ENCODE measurements at places on chromosomes 7 and 10.

DNA sequence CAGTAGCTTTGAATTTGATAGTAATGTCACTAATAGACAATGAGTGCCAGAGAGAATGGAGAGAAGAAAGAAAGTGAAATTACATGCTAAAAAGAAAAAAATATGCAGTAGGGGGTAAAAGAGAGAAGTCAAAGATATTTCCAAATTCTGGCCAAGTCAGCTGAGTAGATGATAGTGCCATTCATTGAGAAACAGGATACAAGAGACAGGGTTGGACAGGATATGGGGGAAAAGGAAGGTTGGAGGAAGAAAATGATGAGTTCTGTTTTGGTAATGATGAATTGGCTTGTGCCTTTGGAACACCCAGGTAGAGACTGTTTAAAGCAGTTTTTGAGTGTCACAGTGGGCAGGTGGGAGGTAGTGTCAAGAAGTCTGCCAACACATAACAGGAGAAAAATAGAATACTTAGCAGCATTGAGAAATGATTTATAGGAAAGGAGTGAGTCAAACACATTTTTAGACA is 78.3 kb downstream of the LRRC17 start:
- DNase-seq = no peak

- DNase-seq = no peak
Measured at GRCh38 chr7:94414481-94414880, 19.8 kb downstream of the COL1A2 start.

DNA sequence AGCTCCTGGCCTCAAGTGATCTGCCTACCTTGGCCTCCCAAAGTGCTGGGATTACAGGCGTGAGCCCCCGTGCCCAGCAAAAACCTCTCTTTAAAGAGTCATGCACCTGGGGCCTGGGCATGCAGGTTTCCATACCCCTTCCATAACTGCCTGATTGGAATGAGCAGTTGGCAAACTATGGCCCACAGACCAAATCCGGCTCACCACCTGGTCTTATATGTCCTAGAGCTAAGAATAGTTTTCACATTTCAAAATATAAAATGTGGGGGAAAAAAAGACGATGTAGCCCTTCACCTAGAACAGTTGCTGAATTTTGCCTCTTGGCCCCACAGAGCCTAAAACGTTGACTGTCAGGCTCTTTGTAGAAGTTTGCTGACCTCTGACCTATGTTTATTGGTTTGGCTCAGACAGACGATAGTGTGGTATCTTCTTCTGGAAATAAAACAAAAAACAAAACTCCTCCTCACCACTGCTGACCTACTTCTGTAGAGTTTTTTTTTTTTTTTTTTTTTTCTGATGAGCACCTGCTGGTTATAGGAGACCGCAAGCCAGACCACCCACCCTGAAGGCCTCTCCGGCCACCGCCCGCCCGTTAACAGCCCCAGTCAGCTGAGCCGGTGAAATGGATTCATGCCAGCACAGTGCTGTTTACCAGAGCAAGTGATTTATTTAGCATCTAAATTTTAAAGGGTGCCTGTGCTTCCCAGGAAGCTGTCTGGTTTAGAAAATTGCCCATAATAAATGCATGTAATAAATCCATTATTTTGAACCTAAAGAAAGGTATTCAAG is 33.5 kb upstream of the SFRP5 start:
- DNase-seq = no peak

DNA sequence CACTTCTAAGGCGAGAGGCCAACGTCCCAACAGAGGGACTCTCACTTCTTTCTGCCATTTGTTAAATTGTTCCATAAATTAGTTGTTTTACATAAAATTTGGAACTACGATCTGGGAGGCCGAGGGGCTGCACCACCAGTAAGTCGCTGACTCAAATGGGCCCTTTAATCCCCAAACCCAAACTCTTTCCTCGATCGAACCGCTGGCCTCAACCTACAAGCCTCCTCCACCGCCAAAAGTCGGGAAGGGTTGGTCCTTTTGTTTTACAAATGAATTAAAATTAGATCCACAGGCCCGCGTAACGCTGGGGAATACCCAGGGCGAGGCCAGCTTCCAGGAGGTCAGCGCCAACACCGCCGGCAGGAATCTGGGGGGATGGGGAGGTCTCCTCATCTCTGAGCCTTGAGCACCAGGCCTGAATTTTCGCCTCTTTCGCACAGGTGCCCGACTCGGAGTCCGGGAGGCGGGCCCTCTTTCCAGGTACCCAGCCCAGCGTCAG is 1.2 kb upstream of the FOXI2 start:
- DNase-seq = no peak

DNA sequence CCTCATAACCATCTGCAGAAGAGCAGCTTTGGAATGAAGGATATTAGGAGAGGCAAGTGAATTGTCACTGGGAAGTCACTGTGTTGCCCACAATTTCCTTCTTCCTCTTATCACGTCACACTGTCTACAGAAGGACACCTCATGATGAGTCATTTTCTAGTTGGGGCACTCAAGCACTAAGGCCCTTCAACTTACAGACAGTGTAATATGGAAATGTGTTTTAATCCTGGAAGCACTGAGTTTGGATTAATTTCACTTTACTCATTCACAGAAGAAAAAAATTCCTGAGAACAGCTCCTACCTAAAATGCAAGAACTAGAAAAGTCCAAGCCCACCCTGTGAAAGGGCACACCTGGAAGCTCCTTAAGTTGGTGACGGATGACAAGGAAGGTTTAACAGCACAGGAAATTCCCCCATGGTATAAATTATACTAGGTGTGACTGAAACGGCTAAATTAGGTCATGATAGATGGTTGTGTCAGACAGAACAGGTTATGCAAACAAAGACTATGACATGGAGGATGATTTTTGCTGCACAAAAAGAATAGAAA is 56.6 kb downstream of the PARD3 start:
- DNase-seq = no peak

All from stimulated activated CD4-positive, alpha-beta T cell treated with anti-CD3 and anti-CD28 coated beads, Interleukin-15, amount 100 ng/mL, for 48 hours (primary cell).